Activated T-cell treated with anti-CD3 and anti-CD28 coated beads for 4 hours (primary cell): ENCODE measurements at places on chromosomes 5 and 9.

DNA sequence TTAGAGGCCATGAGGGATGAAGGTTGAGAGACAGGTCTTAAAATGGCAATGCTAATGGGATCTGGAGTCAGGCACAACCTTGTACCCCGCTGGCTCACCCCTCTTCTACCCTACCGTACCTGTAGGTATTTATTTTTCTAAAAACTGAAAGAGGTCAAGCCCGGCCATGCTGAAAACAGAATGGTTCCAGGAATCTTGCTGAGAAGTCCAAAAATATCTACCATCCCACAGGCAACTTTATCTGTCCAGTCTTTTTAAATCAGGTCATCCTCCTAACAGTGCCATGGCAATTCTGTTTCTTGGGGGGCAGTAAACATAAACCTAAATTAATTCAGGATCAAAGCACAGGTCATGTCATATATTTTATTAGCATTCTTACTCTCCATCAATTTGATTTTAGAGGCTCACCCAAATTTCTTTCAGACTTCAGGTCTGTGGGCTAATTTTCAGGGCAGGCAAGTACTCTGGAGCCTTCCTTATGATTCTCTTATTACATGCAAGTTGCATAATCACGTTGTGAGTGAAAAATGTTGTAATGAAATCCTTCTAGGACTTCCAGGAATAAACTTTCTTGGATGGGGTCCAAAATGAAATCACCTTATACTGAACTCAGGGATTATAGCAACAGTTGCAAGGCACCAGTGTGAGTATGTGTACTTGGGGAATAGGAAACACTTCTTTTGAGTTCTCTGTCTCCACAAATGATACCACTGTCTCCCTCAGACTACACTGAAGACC lies 102.7 kb upstream of the NREP start:
- DNase-seq, result no peak

GRCh38 chr9:135009794-135010585 lies 77.5 kb upstream of the OLFM1 start:
- DNase-seq, result no peak

- DNase-seq, result no peak
Observed at GRCh38 chr5:110815916-110816605, 77.3 kb downstream of the SLC25A46 start.

- no peak for DNase-seq
Observed at GRCh38 chr9:93674580-93675335, 98.4 kb downstream of the PHF2 start.

DNA sequence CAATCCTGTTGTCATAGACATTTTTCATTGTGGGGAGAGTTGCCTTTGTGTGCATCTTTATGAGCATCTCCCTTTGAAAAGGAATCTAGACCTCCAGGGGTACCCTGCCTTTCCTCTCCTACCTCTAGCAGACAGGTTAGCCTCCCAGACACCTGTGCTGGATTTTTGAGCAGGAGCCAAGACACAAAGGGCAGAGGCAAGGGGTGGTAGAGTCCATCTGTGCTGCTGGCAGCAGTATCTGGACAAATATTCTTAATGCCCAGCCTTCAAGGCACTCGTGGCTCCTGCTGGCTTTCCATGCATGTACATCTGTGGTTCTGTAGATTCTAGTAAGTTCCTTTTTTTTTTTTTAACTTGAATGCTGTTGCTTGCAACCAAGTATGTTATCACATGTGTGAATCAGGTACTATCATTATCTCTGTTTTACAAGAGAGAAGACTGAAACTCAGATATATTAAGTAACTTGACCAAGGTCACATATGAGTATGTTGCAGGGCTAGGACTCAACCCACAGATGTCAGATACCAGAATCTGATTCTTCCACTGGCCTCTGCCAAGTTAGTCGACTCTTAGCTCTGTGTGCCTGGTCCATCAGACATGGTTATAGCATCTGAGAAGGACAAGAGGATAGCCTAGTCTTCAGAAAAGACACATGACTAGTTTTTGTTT lies 32.9 kb upstream of the GPR151 start:
- DNase-seq, result no peak

DNA sequence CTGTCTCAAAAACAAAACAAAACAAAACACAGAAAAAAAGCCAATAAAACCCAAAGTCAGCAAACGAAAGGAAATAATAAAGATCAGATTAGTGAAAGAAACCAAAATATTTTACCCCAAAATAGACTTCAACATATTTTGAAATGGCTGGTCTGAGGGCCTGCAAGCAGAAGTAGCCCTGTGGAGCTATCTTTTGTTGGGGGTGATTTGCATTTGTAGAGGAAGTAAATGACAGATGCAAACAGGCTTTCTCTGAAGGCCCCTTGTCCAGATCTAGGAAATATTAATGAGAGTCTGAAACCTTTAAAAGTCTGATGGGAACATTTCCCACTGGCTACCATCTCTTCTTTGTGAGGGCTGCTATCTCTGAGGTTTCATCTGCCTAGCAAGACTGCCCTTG lies 74.0 kb downstream of the GCNT4 start:
- DNase-seq, result no peak

DNA sequence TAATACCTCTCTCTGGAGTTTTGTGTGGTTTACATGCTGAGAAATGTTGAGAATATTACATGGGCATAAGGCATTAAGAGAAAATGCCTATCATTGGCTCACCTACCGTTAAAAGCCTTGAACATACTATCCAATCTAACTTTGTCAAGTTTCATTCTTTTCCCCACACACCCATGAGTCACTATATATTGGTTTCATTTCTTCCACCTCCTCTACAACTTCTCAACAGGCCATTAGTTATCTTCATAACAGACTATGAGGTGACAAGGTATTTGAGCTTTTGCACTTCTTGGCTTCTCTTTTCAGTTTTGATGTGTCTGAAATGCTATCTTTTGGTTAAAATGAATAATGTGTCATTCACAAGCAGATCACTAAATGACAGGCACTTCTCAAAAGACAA lies 288.0 kb downstream of the KCNN2 start:
- no peak for DNase-seq

- DNase-seq, result no peak
Observed at GRCh38 chr9:104586496-104587180, 12.6 kb downstream of the OR13C5 start.

- DNase-seq, result no peak
Observed at GRCh38 chr9:107819772-107820565, 330.4 kb upstream of the KLF4 start.
